ENCODE measurements at places on chromosomes 6 and 20.

GRCh38 chr20:6979621-6980020 lies 212.1 kb downstream of the BMP2 start:
- DNase-seq = no peak

DNA sequence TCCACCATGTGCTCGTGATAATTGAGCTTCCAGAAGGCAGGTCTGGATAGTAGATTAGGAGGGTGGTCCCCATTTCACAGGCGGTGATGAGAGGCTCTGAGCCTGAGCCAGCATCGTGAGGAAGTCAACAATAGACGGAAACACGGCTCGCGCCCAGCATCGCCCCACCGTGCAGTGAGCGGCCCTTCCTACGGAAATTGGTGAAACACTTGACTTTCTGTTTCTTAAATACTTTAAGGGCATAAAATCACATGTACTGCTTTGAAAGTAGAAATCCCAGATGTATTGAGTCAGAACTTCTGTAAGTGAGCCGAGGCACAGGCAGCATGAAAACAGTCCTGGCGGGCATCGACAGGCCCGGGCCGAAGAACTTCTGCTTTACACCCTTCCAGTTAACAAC lies 4.3 kb upstream of the KIF25 start:
- no peak for DNase-seq

GRCh38 chr6:138145402-138145801 lies 16.3 kb upstream of the ARFGEF3 start:
- DNase-seq = no peak

DNA sequence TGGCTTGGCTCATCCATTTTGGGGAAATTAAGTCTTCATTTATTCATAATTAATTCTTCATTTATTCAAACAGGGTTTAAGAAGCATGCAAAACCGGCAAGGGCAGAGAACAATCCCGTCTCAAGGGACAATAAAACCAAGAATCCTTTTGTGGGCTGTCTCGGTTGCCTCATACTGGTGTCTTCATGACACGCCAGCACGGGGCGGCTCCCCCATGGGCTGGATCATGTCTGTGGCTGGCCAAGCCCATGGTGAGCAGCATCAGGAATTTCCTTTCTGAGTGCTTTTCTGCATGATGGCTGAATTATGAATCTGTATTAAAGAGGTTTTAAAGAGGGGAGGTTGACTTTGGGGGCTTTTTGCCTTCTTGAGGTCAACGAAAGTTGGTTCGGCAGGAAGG lies 38.3 kb upstream of the DUSP22 start:
- DNase-seq = no peak

DNA sequence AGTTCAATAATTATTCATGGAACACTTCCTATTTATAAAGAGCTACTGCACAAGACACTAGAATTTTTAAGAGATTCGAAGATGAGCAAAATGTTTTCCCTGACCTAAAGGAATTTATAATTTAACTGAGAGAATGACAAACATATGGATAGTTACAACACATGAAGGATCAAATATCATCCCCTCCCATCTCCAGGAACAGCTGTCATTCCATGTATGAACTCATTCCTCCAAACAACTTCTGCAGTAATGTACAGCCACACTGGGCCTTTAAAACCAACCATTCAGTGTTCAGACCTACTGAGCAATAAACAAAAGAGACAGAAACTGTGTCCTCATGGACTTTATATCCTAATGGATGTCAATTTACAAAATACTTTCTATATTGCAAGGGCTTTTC lies 87.8 kb downstream of the KIF16B start:
- DNase-seq = no peak

Measured in CD4-positive, alpha-beta T cell treated with Interleukin-12 subunit alpha and Interleukin-12 subunit beta, for 1 hour (primary cell).